ENCODE measurements at places on chromosomes 13 and 19.

GRCh38 chr13:104487006-104487405, 1420.8 kb upstream of the SLC10A2 start:
- DNase-seq, result no peak

- DNase-seq, result peak; percentile 43
Observed at GRCh38 chr13:36549755-36550154, 117.5 kb downstream of the CCNA1 start.

DNA sequence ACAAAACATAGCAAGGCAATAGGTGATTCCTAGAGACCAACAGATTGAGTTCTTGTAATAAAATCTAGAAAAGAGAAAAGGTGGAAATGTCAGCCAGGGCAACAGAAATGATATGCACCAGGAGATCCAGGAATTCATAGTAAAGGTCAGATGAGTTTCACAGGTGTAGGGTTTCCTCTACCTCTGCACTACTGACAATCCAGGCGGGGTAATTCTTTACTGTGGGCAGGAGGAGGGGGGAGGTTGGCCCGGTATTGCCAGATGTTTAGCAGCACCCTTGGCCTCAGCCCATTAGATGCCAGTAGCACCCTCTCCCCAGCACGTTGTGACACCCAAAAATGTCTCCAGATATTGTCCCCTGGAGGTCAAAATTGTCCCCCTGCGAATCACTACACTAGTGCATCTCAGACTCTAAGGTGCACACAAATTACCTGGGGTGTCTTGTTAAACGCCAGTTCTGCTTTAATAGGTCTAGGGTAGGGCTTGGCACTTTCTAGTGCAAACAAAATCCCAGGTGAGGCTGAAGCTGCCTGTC, 3.5 kb upstream of the UBAC2 start:
- DNase-seq, result no peak

- no peak for DNase-seq
Observed at GRCh38 chr13:41216160-41216559, 21.8 kb upstream of the KBTBD7 start.

GRCh38 chr19:48551437-48552302, at the start of gene SULT2B1:
Gene SULT2B1 (plus strand): TSS chr19:48552172. CDS start chr19:48552253, 81 bp downstream.
- no peak for DNase-seq

DNA sequence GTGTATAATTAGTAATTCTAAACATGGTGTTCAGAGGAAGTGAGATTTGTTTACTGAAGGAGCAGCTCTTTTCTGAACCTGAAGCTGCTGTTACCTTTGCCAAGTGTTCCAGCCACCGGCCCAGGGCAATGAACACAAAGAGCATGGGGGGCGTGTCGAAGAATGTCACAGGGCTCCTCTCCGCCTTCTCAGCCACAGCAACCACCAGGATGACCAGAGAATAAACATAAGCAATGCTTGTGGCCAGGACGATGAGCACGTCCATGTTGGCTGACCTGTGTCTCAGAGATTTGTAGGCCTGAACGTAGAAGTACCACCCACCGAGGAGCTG, 53.1 kb downstream of the ATP7B start:
- no peak for DNase-seq

- DNase-seq, result no peak
Observed at GRCh38 chr19:402786-403185, 6.2 kb downstream of the C2CD4C start.

DNA sequence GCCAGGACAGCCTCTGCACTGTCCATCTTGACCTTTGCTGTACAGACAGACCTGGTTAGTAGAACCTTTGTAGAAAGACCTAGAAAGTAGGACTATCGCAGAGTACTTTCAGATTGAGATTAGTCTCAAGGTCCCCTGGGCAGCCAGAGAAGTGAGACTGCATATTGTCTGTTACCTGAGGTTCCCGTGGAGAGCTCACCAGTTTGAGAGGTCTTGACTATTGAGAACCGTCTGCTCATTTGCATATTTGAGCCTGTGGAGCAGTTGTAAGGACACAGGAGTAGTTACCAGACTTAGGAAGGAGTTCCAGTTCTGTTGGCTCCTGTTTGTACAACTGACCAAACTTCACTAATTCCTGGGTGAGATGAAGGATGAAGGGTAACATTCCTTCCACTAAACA, 66.2 kb downstream of the SPATA13 start:
- no peak for DNase-seq

DNA sequence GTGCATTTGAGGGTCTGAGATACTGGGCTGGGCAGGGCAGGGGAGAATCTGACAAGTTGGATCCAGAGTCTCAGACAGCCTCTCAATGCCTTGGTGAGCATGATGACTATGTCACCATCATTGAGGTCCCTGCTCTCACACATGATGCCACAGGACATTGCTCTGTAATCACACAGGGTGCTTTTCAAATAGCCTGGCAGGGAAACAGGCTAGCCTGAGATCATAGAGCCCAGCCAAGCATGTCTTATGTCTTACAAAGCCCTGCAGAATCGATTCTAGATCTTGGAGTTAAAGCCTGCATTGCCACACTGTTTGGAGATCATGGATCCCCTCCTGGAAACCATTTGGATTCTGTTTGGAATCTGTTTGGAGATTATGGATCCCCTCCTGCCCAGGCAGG, 5.3 kb downstream of the KCNN1 start:
- DNase-seq, result peak; percentile 27
